ENCODE measurements at places on chromosomes 2 and 18.

DNA sequence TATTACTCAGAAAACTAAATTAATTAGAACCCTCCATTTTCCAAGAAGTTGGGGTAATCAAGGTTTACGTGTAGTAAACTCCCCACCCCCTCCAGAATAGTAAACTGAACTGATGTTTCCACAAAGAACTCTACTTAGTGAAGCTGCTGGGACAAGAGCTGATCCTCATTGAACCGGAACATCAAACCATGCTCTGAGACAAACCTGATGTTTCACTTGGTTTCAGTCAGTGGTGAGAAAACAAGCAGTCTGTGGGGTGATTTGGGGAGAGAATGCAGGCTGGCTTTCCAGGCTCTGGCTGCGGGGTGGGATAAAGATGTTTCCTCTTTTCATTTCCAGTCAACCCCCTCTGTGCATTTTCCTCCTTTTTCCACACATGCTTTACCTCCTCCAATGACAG, 38.2 kb downstream of the CELF4 start:
- H3K4me1 ChIP-seq, result peaks cover 3% of the 10 kb centered on the region
- no peaks in the 10 kb centered on the region for H3K36me3 ChIP-seq
- no peak overlapping the region for H3K4me3 ChIP-seq

DNA sequence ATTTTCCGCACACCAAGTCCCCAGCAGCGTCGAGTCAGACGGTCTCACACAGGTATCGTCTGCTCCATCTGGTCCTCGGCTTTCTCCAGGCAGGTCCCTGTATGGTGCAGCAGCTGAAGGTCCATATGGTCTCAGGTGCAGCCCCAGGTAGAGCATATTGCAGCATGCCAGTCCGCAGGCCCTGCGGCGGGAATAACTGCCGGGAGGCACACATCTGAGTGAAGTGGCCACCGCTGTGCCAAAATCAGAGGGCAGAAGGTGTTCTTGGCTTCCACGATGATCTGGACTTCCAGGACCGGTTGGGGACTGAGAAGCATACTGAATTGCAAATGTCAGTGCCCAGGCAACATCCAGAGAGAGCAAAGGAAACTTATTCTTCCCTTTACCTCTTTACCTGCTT, 320.3 kb downstream of the RNF144A start:
- H3K27ac ChIP-seq, result no peak overlapping the region
- H3K4me1 ChIP-seq, result no peaks in the 10 kb centered on the region
- no peak overlapping the region for H3K4me3 ChIP-seq
- no peak for DNase-seq

DNA sequence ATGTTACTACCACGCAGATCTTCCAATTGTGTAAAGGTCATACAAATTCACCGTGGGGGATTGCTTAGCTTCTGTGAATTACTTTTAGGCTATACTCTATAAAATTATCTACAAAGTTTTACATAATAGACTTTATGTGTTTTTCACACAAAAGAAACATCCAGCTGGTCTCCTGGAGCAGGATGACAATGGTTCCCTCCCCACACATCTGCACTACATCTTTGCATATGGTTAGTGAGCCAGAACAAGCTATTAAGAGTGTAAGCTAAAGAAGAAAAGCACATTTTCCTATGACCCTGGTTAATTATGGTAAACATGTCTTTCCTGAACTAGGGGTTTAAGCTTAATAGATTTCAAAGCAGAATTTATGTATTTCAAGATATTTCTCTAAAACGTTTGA, 295.1 kb downstream of the ASXL3 start:
- H3K27me3 ChIP-seq, result no peaks in the 10 kb centered on the region
- no peaks in the 10 kb centered on the region for H3K36me3 ChIP-seq
- peaks cover 2% of the 10 kb centered on the region for H3K4me1 ChIP-seq
- no peak overlapping the region for H3K27ac ChIP-seq
- no peak for DNase-seq

DNA sequence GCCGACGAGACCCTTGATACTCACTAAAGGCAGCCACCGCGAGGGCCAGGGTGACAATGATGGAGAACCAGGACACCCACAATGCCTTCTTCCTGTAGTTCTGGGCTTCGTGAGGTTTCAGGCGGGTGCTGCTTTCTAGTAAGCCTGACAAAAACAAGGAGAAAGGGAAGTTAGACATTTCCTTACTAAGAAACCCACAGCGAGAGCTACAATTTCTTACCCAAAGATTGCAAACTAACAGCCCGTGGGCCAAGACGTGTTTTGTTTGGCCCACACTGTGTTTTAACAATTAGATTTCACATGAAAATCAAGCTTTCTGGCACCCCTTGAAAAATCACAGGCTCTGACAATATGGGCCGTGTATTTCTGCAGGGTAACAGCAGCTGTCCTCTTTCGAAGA, 5.6 kb downstream of the TMEM163 start:
- no peak overlapping the region for H3K4me3 ChIP-seq
- H3K4me1 ChIP-seq, result peaks cover 11% of the 10 kb centered on the region
- H3K27me3 ChIP-seq, result peaks cover 84% of the 10 kb centered on the region
- no peaks in the 10 kb centered on the region for H3K36me3 ChIP-seq
- no peak for DNase-seq

DNA sequence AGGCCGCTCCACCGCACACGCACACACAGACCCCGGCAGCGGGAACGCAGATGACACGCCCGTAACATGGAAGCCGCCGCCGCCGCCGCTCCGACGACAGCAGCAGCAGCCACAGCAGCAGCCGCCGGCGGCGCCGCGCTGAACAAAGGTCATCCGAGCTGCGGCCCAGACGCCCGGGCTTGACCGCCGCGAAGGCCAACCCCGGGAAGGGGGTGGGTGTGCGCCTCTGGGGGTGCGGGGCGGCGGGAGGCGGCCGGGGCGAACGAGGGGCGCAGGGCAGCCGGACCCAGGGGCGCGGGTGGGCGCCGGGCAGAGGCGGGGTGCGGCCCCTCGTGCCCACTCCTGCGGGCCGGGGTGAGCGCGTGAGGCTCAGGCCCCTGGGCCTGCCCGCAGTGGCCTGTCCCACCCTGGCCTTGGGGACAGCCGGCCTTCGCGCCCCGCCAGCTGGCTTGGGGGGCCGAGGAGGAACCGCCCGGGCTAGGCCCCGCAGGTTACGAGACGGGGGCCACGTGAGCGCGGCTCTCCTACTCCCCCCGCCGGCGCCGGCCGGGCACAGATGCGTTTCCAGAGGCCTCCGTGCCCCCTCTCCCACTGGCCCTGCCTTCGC, 1.0 kb upstream of the ZNF532 start:
- peak overlapping the region; percentile 60 for H3K4me3 ChIP-seq
- H3K4me1 ChIP-seq, result peaks cover 14% of the 10 kb centered on the region
- peak; percentile 64 for DNase-seq
- H3K36me3 ChIP-seq, result peaks cover 30% of the 10 kb centered on the region

DNA sequence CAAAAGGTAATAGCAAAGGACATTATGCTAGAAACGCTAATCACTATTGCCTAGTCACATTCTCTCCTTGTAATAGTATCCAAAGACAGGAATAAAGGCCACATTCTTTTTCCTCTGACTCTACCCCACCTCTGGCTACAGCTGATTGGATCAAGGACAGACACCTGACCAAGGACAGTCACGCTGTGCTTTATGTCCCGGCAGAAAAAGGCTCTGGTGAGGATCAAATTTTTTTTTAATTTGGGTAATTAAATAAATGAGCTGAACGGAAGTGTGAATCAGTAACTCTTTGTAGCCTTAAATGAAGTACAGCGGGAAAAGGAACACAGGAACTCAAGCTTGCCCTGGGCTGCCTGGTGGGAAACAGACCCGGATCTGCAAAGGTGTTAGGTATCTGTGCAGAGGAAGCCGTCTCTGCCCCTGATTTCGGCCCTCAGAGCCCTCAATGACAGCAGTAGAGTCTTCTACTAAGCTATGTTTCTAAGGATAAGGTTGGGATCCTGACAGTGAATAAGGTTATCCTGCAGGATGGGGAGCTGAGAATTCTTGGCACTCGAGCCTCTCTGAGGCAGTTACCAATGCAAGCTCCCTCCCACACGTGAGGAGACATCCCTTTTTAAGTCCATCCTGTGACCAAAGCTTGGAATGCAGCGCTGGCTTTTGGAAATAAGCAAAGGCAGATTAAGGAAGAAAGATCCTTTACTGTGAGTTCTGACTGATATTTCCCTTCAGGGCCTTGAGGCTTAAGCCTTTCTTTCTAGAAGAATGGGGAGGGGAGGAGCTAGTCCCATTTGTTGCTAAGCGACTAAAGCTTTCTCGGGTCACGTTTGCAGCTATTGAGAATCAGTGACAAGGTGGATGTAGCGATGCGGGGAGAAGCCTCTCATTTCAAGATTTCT, 37.8 kb upstream of the IKZF2 start:
- H3K27ac ChIP-seq, result peak overlapping the region; percentile 84
- DNase-seq, result peak; percentile 35
- H3K27me3 ChIP-seq, result no peaks in the 10 kb centered on the region

GRCh38 chr18:24319757-24320156, 77.9 kb downstream of the OSBPL1A start:
- DNase-seq, result no peak
- no peaks in the 10 kb centered on the region for H3K4me1 ChIP-seq
- H3K27ac ChIP-seq, result no peak overlapping the region
- no peaks in the 10 kb centered on the region for H3K36me3 ChIP-seq

- H3K4me1 ChIP-seq, result no peaks in the 10 kb centered on the region
- DNase-seq, result peak; percentile 59
- no peaks in the 10 kb centered on the region for H3K27me3 ChIP-seq
These were observed 9.4 kb upstream of the IL1RL1 start for GRCh38 chr2:102301867-102302362.

DNA sequence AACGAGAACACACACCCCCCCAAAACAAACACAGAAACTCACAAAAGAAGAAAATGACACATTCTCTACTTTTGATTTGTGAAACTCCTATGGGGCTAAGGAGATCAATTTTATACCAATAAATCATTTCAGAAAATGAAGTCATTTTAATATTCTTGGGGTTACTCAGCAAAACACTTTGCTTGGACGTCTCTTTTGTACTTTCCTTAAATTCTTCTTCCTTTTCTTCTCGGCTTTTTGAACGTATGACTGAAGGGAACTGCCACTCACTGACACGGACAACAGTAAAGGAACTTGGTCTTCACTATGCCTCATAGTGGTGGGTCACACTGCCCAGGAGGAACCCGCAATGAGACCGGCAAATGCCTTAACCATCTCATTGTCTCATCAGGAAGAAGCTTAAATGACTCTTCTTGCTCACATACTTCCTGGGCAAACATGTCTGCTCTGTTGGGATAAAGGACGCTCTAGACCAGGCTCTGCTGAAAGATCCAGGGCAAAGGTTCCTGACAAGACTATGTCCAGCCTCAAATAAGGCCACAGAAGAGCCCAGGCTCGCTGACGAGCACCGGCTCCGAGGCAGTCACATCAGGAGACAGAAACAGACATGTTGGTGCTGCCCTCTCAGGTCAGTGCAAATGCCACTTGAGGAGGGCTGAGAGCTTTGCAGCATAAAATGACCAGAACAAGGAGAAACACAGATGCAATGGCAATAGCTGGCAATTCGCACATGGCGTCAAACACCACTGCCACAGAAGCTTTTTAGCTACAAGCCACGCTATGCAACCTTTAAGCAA, 205.5 kb downstream of the TGIF1 start:
- H3K36me3 ChIP-seq, result no peaks in the 10 kb centered on the region
- no peak for DNase-seq
- peaks cover 8% of the 10 kb centered on the region for H3K4me1 ChIP-seq
- no peak overlapping the region for H3K27ac ChIP-seq

DNA sequence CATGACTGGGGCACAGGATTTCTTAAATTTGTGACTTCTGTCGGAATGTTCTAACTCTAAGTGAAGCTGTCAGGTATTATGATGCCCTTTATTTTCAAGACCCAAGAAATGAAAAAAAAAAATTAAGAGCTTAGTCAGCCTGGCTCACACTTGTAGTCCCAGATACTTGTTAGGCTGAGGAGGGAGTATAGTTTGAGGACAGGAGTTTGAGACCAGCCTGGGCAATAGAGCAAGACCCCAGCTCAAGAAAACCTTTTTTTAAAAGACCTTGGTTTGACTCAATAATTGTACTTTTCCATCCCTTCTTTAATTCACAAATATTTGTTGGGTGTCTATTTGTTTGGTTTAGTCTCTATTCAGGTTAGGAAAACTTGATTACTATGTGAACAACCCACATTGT, 310.0 kb downstream of the STK39 start:
- no peaks in the 10 kb centered on the region for H3K36me3 ChIP-seq
- no peak overlapping the region for H3K4me3 ChIP-seq
- no peak for DNase-seq
- no peaks in the 10 kb centered on the region for H3K4me1 ChIP-seq
- no peaks in the 10 kb centered on the region for H3K27me3 ChIP-seq
- H3K27ac ChIP-seq, result no peak overlapping the region

- H3K27ac ChIP-seq, result no peak overlapping the region
- H3K4me3 ChIP-seq, result no peak overlapping the region
- no peak for DNase-seq
These were observed 5.3 kb upstream of the NEU4 start for GRCh38 chr2:241803387-241804325.

- no peaks in the 10 kb centered on the region for H3K27me3 ChIP-seq
- DNase-seq, result no peak
- H3K36me3 ChIP-seq, result no peaks in the 10 kb centered on the region
- no peak overlapping the region for H3K27ac ChIP-seq
- peaks cover 2% of the 10 kb centered on the region for H3K4me1 ChIP-seq
- no peak overlapping the region for H3K4me3 ChIP-seq
These were observed 168.8 kb downstream of the ZNF385B start for GRCh38 chr2:179692610-179693009.

DNA sequence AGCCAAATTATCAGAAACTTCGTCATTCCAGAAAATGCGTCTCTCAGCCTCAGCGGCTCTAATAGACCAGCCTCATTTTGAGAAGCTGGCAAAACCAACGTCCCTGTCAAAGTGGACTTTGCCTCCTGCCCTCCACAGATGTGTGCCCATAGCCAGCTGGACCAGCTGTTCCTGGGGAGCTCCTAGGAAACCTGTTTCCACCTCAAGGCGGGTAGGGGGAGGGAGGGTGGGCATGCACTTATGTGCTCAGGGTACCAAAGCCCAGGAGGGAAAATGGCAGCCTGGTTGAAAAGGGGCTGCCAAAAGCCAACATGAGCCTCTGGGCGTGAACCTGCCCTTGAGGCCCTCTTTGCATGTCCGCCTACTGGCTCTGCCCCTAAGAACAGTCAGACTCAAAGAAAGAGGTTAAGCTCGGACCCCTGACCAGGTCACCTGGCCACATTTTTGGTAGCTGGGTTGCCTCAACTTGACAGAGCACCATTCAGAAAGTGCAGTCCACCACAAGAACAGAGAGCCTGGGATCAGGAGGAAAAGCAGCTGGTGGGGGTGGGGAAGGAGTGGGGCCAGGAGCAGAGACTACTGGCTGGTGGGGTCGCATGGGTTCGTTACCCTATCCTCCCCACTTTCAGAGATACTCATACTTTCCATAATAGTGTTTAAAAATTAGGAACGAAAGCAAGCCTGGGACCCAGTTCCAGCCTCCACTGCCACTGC, 3.5 kb downstream of the PER2 start:
- H3K4me1 ChIP-seq, result peaks cover 54% of the 10 kb centered on the region
- H3K4me3 ChIP-seq, result no peak overlapping the region
- DNase-seq, result no peak

GRCh38 chr2:227876300-227876801, 4.9 kb downstream of the DAW1 start:
- no peak overlapping the region for H3K27ac ChIP-seq

- peaks cover 19% of the 10 kb centered on the region for H3K4me1 ChIP-seq
- H3K36me3 ChIP-seq, result no peaks in the 10 kb centered on the region
- no peaks in the 10 kb centered on the region for H3K27me3 ChIP-seq
- DNase-seq, result no peak
- H3K4me3 ChIP-seq, result no peak overlapping the region
These were observed 8.1 kb upstream of the DUSP2 start for GRCh38 chr2:96153291-96153713.

- peaks cover 18% of the 10 kb centered on the region for H3K4me1 ChIP-seq
These were observed 73.4 kb downstream of the ACTR2 start for GRCh38 chr2:65300761-65301711.

- H3K4me3 ChIP-seq, result peak overlapping the region; percentile 42
- no peak overlapping the region for H3K27ac ChIP-seq
- DNase-seq, result peak; percentile 10
These were observed 513.8 kb downstream of the RNF144A start for GRCh38 chr2:7430869-7431641.
